ENCODE measurements at places on chromosomes 1 and 21. TPM values are rescaled to one million over a fixed set of nuclear protein-coding genes. Genes with fewer than 3 reads are reported as not detected.

Gene KRTAP19-2
- total RNA-seq, result not detected

Gene CAPN8
- total RNA-seq, result not detected

Gene TEX35
- not detected for total RNA-seq

Gene TP73
- 0.32 TPM for total RNA-seq

Gene CEP85
- total RNA-seq, result 13.5 TPM

Gene MCM3AP
- 57.4 TPM for total RNA-seq

DNA sequence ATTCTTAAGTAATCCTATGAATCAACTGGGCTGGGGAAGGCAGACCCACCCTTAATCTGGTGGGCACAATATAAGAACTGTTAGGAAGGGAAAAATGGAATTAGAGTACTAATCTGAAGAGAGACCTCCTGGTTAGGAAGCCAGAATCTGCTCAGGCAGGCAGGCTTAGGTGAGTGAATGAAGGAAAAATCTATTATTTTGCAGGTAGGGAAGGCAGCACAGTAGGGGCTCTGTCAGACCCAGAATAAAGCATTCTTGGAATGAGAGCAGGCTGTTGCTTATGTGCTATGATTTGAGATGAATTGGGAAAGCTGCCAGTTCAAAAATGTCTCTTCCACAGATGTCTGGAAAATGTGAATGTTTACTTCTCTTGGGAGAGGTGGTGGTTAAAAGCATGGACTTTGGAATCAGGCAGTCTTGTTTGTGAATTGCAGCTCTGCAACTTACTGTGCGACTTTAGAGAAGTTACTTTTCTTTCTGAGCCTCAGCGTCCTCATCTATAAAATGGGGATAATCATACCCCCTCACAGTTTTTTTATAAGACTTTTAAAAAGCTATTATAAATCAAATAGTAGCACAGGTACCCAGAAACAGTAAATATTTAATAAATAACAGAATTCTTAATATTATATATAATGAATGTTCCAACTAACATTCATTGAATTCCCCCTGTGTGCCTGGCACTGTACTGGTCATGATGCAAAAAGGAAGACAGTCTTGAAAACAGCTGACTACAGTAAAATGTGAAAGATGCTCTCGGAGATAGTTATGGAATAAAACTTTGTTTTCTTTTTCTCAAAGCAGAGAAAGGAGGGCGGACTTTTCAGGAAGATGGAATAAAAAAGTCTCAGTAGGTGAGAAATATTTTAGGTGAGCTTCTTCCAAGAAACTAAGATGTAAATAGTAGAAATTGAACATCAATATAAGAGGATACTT lies 15.3 kb upstream of the ZNF644 start:
- DNase-seq, result no peak

DNA sequence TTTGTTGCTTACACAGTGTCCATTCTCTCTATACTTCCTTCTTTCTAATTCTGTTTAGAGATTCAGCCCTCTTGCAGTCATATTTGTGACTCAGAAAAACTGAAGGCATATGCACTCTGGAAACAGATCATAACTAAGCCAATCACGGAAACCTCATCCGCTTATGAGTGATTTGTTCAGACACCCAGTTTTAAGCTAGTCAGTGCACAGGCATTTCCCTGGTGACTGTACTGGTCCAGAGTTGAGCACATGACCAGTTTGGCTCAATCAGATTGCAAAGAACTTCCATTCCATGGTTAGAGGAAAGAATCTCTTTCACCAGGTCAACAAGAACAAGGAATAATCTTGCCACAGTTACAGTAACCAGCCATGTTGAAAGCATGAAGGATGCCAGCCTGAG lies 69.2 kb upstream of the SGIP1 start:
- DNase-seq, result no peak

- peak; percentile 31 for DNase-seq
Observed at GRCh38 chr21:15289896-15290841, 225.4 kb upstream of the NRIP1 start.

DNA sequence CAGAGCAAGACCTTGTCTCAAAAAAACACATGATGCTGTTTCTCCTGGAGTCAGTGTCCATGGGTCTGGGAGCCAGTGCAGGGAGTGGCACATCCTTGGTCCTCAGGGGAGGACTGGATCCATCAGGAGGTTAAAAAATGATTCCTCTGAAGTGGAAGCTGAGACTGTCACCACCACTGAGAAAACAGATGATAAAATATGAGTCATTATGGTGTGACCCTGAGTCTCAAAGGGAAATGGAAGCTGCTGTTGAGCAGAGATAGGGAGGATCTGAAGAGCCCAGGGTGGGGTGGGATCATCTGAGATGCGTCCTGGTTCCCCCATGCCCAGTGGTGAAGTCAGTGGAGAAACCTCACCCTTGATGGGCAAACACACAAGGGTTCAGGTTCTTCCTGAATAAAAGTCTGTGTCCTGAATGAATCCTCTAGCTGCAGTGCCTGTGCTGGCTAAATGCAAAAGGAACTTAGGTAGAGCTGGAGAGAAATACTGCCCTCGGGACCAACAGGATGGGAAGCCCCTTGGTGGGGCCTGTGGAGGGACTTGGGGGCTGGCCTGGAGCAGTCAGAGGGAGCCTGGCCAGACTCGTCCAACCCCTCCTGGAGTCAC lies 61.6 kb upstream of the TENT5B start:
- peak; percentile 17 for DNase-seq

- no peak for DNase-seq
Observed at GRCh38 chr1:16090076-16090826, 16.8 kb upstream of the FAM131C start.

- DNase-seq, result no peak
Observed at GRCh38 chr1:175413367-175413766, 220.8 kb upstream of the KIAA0040 start.

DNA sequence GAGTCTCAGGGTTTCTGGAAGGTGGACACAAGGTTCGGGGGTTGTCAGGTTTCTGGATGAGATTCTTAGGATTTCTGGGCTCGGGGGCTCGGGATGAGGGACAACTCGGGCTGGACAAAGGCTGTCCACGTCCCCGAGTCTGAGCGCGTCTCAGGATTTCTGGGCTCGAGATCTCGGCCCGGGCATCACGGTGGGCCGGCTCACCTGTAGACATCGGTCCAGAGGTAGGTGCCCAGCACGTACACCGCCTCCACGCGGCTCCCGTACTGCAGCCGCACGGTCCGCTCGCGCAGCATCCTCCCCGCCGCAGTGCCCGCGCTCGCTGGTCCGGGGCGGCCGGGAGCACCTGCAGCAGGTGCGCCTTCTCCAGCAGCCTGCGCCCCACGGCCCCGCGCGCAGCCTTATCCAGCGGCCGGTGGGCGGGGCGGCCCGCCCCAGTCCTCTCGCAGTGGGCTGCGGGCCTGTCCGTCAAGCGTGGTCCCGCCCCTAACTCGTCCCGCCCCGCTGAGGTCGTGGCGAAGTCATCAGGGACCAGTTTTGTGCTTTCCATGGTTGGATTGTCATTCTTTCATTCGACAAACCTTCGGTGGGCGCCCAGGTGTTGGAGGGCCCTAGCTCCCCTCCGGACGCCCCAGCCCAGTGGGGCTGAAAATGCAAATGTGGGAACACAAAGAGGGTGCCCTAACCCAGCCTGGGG lies at the start of gene PADI2:
TSS of gene PADI2 (minus strand) at position 376 of the 697 bp plus-strand sequence. CDS start at position 296, 80 bp downstream.
- DNase-seq, result peak; percentile 55

GRCh38 chr1:168654198-168654915 lies 74.6 kb downstream of the DPT start:
- no peak for DNase-seq

GRCh38 chr1:152519851-152520250 lies 5.6 kb downstream of the CRCT1 start:
- no peak for DNase-seq

- peak; percentile 35 for DNase-seq
Observed at GRCh38 chr1:162873671-162874666, 13.0 kb upstream of the CCDC190 start.

Data from SK-MEL-5 (cell line).